ENCODE measurements at places on chromosomes 12 and 14. TPM values are rescaled to one million over a fixed set of nuclear protein-coding genes. Genes with fewer than 3 reads are reported as not detected.
A peak's percentile ranks its signal among the peaks of the same experiment; 100 is the strongest.

DNA sequence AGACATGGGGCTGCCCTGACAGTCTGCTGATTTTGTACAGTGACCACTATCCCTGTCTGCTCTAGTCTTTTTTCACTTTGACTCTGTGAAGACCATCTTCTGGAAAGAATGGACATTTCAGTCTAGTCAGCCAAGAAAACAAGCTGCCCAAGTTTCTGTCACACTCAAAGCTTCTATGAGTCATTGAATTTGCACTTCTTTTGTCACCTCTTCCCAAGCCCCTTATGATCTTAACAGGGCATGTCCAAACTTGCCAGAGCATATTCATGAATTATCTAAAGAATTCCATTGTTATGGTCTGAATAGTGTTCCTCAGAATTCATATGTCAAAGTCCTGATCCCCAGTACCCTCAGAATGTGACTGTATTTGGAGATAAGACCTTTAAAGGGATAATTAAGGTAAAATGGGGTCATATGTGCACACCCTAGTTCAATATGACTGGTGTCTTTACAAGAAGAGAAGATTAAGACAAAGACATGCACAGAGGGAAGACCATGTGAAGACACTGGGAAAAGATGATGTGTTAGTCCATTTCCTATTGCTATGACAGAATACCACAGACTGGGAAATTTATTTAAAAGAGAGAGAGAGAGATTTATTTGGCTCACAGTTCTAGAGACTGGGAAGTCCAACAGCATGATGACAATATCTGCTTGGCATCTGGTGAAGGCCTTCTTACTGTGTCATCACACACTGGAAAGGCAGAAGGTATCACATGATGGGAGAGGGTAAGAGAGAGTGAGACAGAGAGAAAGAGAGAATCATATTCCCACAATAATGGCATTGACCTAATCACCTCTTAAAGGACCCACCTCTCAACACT is 242.6 kb downstream of the BTG1 start:
- no peak overlapping the region for H3K4me3 ChIP-seq
- no peaks in the 10 kb centered on the region for H3K4me1 ChIP-seq
- no peak for DNase-seq
- H3K27me3 ChIP-seq, result no peaks in the 10 kb centered on the region
- no peaks in the 10 kb centered on the region for H3K36me3 ChIP-seq
- no peak overlapping the region for H3K27ac ChIP-seq

DNA sequence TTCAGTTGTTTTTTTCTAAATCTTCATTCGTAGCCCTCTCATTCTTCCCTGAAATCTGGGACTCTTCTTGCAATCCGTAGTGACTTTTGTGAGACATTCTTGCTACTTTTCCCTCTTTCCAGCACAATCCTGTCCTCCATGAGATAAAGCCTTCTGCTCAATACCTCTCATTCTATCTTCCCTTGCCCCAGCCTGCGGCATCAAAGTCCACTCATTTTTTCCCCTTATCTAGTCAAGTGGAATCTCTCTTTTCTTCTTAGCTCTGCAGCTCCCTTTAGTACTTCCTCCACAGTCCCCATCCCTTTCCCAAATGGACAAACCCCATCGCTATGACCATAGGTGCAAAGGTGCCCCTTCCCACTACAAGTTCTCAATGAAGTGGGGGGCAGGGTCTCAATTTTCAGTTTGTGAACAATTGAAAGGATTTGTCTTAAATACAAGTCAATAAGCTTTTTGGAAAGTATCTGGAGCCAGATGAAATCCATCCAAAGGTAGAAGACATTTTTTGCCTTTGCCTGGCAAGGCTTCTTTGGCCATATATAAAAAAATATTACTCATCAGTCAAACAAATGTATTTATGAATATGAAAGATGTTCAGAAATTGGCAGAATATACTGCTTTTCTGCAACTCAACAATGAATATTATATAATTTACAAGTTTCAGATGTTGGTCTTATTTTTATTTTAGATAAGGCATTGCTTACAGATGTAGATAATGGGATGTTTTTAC is 179.4 kb downstream of the SNAPC1 start:
- H3K27ac ChIP-seq, result no peak overlapping the region
- peaks cover 17% of the 10 kb centered on the region for H3K4me1 ChIP-seq
- H3K36me3 ChIP-seq, result no peaks in the 10 kb centered on the region
- no peak for DNase-seq
- no peak overlapping the region for H3K4me3 ChIP-seq

GRCh38 chr12:110314308-110314707 is 33.3 kb downstream of the ATP2A2 start:
- peak overlapping the region; percentile 22 for H3K27ac ChIP-seq
- no peaks in the 10 kb centered on the region for H3K27me3 ChIP-seq
- peaks cover 30% of the 10 kb centered on the region for H3K36me3 ChIP-seq
- H3K4me1 ChIP-seq, result peaks cover 7% of the 10 kb centered on the region
- DNase-seq, result no peak

DNA sequence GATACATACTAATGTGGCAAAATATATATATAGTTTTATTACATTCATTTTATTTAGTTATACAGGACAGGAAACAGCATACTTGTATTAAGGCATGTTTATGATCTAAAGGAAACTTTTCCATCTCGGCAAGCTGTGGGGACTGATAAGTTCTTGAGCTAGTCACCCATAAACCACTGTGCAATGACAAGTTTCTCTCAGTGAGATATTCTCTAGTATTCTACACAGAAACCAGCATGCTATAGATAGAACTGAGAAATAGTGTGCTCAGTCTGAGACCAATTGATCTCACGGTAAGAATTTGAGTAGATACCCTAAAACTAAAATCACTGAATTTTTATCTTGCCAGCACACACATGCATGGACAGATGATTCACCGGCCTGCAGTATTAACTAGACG is 717.6 kb upstream of the NOVA1 start:
- H3K4me3 ChIP-seq, result no peak overlapping the region
- peaks cover 10% of the 10 kb centered on the region for H3K4me1 ChIP-seq
- no peak overlapping the region for H3K27ac ChIP-seq
- no peak for DNase-seq
- H3K36me3 ChIP-seq, result no peaks in the 10 kb centered on the region

DNA sequence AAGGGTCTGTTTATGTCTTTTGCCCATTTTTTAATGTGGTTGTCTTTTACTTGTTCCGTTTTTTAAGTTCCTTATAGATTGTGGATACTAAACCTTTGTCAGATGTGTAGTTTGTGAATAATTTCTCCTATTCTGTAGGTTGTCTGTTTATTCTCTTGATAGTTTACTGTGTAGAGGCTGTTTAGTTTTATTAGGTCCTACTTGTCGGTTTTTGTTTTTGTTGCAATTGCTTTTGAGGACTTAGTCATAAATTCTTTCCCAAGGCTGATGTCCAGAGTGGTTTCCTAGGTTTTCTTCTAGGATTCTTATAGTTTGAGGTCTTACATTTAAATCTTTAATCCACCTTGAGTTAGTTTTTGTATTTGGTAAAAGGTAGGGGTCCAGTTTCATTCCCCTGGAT is 33.9 kb downstream of the SLC39A9 start:
- no peak for DNase-seq
- H3K4me1 ChIP-seq, result no peaks in the 10 kb centered on the region
- peaks cover 48% of the 10 kb centered on the region for H3K36me3 ChIP-seq
- H3K27me3 ChIP-seq, result no peaks in the 10 kb centered on the region
- no peak overlapping the region for H3K4me3 ChIP-seq

DNA sequence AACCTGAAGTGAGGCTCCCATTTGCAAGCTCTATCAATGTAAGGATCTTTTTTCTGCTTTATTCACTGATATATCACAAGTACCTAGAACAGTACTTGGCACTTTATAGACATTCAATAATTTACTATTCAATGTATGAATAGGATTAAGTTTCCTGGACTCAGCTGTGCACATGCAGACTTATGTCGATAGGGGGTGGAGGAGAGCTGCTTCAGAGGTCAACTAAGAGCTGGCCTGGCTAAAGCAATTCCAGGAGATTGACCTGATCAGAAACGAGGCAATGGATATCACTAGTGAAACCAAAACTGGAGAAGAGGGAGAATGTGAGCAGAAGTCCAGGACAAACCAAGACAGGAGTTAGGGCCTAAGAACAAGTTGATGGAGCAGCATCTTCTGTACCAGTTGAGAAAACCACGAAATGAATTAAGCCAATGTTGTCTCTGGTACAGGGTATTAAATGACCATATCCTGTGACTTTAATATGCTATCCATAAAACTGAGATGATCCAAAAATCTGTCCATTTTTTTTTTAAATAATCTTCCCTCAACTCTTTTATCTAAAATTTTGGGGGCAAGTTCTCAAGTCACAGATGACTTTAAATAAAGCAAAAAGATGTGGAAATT is 169.2 kb downstream of the PIK3C2G start:
- no peaks in the 10 kb centered on the region for H3K36me3 ChIP-seq
- DNase-seq, result no peak
- no peaks in the 10 kb centered on the region for H3K27me3 ChIP-seq
- H3K4me1 ChIP-seq, result peaks cover 22% of the 10 kb centered on the region
- H3K4me3 ChIP-seq, result no peak overlapping the region
- no peak overlapping the region for H3K27ac ChIP-seq

GRCh38 chr14:45526715-45527549 is 273.9 kb upstream of the MIS18BP1 start:
- peaks cover 26% of the 10 kb centered on the region for H3K27me3 ChIP-seq
- H3K36me3 ChIP-seq, result no peaks in the 10 kb centered on the region
- DNase-seq, result no peak
- no peak overlapping the region for H3K27ac ChIP-seq
- H3K4me3 ChIP-seq, result no peak overlapping the region

- no peak overlapping the region for H3K4me3 ChIP-seq
- H3K27me3 ChIP-seq, result no peaks in the 10 kb centered on the region
- peaks cover 11% of the 10 kb centered on the region for H3K36me3 ChIP-seq
- no peak for DNase-seq
Observed at GRCh38 chr14:60294411-60295069, 45.5 kb downstream of the PPM1A start.

DNA sequence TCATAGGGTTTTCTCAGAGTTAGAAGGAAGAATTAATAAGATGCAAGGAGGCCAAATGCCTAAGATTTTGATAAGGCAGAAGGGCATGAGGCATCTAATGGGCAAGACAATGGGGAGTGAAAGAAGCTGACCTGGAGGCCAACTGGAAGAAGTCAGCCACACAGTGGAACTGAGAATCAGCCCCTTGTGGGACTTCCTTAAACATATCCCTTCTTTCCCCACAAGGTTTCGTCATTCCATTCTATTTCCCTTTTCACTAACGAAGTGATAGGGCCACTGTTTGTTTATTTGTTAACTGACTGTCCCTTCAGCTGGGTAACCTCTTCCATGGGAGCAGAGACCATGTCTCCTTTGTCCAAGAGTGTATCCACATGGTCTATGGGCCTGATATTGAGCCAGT is 86.2 kb downstream of the HELB start:
- no peaks in the 10 kb centered on the region for H3K4me1 ChIP-seq
- no peak overlapping the region for H3K27ac ChIP-seq
- H3K36me3 ChIP-seq, result peaks cover 40% of the 10 kb centered on the region
- H3K27me3 ChIP-seq, result no peaks in the 10 kb centered on the region
- no peak for DNase-seq

- no peaks in the 10 kb centered on the region for H3K36me3 ChIP-seq
- H3K4me3 ChIP-seq, result no peak overlapping the region
- H3K27ac ChIP-seq, result no peak overlapping the region
- DNase-seq, result no peak
Observed at GRCh38 chr12:80470403-80470802, 26.4 kb downstream of the PTPRQ start.

GRCh38 chr14:100065942-100066574 is 836 bp downstream of the EVL start:
- H3K27ac ChIP-seq, result peak overlapping the region; percentile 44
- no peaks in the 10 kb centered on the region for H3K27me3 ChIP-seq
- H3K36me3 ChIP-seq, result no peaks in the 10 kb centered on the region
- no peak overlapping the region for H3K4me3 ChIP-seq

DNA sequence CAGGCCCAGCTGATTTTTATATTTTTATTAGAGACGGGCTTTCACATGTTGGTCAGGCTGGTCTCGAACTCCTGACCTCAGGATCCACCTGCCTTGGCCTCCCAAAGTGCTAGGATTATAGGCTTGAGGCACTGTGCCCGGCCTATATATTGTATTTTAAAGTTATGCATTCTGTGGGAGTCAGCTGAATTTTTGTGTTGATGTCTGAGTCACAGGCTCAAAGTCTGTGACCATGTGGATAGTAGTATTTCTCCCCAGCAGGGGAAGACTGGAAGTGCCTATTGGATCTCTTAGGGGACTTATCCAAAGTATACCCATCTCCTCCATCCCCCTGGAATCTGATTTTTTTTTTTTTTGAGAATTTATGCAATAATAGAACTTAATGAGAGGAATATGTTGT is 43.8 kb upstream of the ATF1 start:
- peaks cover 27% of the 10 kb centered on the region for H3K36me3 ChIP-seq
- no peaks in the 10 kb centered on the region for H3K27me3 ChIP-seq
- H3K27ac ChIP-seq, result no peak overlapping the region
- no peaks in the 10 kb centered on the region for H3K4me1 ChIP-seq

DNA sequence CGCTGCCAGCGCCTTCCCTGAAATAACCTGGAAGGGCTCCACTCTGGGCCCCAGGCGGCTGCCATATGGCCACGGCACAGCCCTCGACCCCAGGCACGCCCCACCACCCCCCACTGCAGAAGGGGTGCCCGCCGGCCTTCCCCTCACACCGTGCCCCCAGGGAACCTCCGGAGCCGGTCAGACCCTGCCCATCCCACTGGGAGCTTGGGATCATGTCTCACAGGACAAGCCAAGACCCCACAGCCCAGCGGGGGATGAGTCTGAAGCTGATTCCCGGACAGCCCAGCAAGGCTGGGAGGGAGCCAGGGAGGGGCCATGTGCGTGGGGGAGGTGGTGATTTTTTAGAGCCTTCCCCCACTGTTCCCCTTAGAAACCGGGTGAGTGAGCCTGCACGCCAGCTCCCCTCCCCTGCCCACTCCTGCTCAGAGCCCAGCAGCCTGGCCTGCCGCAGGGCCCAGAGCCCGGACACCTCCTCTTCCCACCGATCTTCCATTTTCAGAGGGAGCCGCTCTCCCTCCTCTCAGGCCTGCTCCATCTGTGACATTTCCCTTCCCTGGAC is 1.4 kb downstream of the RIMBP2 start:
- H3K4me1 ChIP-seq, result peaks cover 19% of the 10 kb centered on the region
- peaks cover 39% of the 10 kb centered on the region for H3K27me3 ChIP-seq
- H3K27ac ChIP-seq, result no peak overlapping the region

- H3K4me1 ChIP-seq, result no peaks in the 10 kb centered on the region
- H3K36me3 ChIP-seq, result no peaks in the 10 kb centered on the region
- peaks cover 31% of the 10 kb centered on the region for H3K27me3 ChIP-seq
- H3K27ac ChIP-seq, result no peak overlapping the region
- H3K4me3 ChIP-seq, result no peak overlapping the region
Observed at GRCh38 chr14:98932431-98933325, 339.3 kb downstream of the BCL11B start.

- no peak for DNase-seq
- peaks cover 28% of the 10 kb centered on the region for H3K4me1 ChIP-seq
- peak overlapping the region; percentile 1 for H3K27ac ChIP-seq
- H3K4me3 ChIP-seq, result no peak overlapping the region
Observed at GRCh38 chr12:65368055-65368454, 89.6 kb downstream of the MSRB3 start.

GRCh38 chr12:14956024-14956891 is 5.1 kb downstream of the ARHGDIB start:
- no peaks in the 10 kb centered on the region for H3K36me3 ChIP-seq
- no peak for DNase-seq
- H3K27ac ChIP-seq, result peak overlapping the region; percentile 35
- peaks cover 47% of the 10 kb centered on the region for H3K4me1 ChIP-seq

HOTAIR gene
- 1.1 TPM for total RNA-seq

MYH7 gene
- not detected for total RNA-seq

GPRC5D gene
- total RNA-seq, result not detected

OLR1 gene
- 1.4 TPM for total RNA-seq

ADSS1 gene
- total RNA-seq, result 17.1 TPM

TMPRSS12 gene
- total RNA-seq, result 0.27 TPM

NABP2 gene
- total RNA-seq, result 23.5 TPM

CLEC1A gene
- 0.32 TPM for total RNA-seq

BHLHE41 gene
- total RNA-seq, result 5.7 TPM
